ENCODE measurements at places on chromosomes 3 and 15.

- DNase-seq, result no peak
These were observed 165.0 kb downstream of the PEX5L start for GRCh38 chr3:179871782-179872181.

DNA sequence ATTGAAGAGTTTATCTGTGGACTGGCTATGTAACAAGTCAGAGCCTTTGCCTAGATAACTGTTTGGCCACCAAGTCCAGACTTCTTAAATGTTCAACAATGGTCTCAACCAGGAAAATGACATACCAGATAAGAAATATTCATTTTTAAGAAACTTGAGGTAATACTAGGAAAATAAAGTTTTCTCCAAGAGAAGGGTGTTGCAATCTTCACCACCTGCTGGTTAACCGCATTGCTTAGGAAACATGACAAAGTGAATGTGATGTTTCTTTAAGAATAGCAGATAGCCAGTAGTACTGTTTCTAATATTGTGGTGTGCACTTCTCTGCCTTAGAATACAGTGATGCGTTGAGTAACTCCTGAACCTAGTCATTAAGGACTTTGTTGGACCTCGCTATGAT, 321.5 kb upstream of the CADM2 start:
- DNase-seq, result no peak

- no peak for DNase-seq
These were observed 35.1 kb upstream of the IGSF11 start for GRCh38 chr3:119069725-119070124.

GRCh38 chr15:43958861-43959330, 132.1 kb downstream of the WDR76 start:
- DNase-seq, result peak; percentile 56

DNA sequence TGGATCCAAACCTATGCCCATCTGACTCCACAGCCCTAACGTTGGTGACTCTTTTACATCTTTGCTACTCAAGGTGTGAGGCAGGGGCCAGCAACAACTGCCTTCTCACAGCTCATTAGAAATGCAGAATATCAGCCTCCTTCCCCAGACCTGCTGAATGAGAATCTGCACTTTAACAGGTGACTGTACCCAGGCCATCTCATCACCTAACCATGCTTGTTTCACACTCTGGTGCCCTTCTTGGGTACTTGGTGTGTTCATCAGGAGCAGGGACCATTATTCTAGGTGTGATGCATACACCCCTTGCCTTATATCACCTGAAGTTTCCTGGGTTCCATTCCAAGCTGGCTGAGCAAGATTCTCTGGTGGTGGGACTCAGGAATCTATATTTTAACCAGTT, 196.3 kb upstream of the LMCD1 start:
- DNase-seq, result no peak
